ENCODE measurements at places on chromosomes 16 and 17. TPM values are rescaled to one million over a fixed set of nuclear protein-coding genes. Genes with fewer than 3 reads are reported as not detected.

TPSB2 gene
- total RNA-seq, result 9.3 TPM

GRCh38 chr17:20852239-20852989, 190.4 kb downstream of the USP22 start:
- DNase-seq, result peak; percentile 55

TAC4 gene
- not detected for total RNA-seq

GPRC5C gene
- 24.2 TPM for total RNA-seq

- no peak for DNase-seq
Observed at GRCh38 chr16:53642094-53642493, 61.6 kb downstream of the RPGRIP1L start.

DNA sequence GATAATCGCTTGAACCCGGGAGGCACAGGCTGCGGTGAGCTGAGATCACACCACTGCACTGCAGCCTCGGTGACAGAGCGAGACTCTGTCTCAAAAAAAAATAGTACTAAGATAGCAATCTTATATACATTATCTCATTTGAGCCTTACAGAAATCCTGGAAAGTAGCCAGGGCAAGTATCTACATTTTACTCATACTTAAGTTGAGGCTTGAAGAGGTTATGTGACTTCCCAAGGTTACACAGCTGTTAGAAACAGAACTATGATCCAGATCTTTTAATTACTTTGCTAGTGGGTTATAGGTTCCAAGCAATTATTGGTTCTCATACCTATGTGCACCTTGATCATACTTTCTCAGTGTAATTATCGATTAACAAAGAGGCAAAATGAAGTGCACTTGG, 15.4 kb downstream of the C17orf78 start:
- DNase-seq, result no peak

DNA sequence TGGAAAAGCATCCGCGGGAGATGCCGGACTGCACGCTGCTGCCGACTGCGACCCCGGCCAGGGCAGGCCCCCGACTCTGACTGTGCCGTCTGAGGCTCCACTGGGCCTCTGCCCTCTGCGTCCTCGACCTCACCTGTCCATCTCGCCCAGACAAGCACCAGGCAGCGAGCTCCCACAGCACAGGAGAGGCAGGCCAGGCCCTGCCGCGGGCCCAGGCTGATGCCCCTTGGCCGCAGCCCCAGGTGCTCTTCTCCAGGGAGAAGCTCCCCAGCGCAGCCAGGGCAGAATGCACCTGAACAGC, 98.1 kb upstream of the DNAH17 start:
- DNase-seq, result no peak

LYRM9 gene
- 5.7 TPM for total RNA-seq

- no peak for DNase-seq
Observed at GRCh38 chr17:39598047-39598481, 9.7 kb downstream of the NEUROD2 start.

DNA sequence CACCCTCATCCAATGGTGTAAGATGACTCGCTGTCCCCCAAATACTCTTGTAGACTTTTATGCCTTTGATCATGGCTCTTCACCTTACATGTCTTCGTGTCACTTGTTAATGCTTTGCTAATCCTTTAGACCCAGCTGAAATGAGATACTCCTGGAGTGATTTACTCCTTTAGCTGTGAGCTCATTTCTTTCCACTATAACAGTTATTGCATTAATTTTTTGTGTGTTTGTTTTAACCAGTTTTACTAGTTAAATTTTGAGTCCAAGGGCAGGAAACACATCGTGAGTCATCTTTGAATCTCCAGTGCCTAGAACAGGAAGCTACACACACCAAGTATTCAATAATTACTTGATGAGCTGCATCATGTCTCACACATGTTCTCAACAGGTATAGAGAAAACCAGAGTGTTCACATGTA, 6.5 kb upstream of the CTCF start:
- no peak for DNase-seq

BHLHA9 gene
- not detected for total RNA-seq

- no peak for DNase-seq
Observed at GRCh38 chr17:46000757-46001156, 1.7 kb downstream of the STH start.

TRPV2 gene
- 21.1 TPM for total RNA-seq

GRCh38 chr17:17090642-17091103, 48.4 kb downstream of the MPRIP start:
- peak; percentile 14 for DNase-seq

SEC14L5 gene
- 2.3 TPM for total RNA-seq

DNA sequence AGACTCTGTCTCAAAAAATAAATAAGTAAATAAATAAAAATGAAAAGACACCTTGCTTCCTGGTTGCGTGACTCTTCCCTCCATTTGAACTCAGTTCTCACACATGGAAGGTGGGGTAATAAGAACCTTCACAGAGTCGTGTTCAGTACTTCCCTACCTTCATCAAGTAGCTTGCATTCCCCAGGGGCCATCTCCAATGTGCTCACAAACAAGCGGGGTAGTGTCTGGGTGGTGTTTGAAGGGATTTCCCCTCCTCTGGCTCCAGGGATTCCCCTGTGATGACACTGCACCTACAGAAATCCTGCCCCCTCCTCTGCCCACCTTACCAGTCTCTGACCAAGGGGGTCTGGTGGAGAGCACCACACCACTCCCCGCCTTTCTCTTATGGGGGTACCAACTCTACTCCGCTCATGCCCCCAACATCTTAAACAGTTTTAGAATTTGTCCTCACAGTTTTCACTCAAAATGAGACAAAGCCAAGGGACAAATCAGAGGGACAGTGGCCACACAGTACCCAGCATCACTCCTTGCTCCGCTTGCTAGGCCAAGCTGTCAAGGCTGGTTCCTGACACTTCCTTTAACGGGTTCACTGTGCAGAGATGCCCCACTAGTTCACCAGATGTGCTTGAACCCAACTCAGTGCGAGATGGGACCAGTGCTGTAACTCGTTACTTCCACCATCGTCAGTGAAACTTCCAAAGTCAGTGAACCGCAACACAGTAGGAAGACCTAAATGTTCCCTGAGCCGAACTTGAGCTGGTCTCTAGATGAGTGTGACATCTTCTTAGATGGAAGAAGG, 69.1 kb downstream of the COPRS start:
- no peak for DNase-seq

GRCh38 chr16:86491640-86492023, 18.7 kb upstream of the FOXF1 start:
- no peak for DNase-seq

- DNase-seq, result no peak
Observed at GRCh38 chr16:61681124-61681523, 355.1 kb downstream of the CDH8 start.

DNA sequence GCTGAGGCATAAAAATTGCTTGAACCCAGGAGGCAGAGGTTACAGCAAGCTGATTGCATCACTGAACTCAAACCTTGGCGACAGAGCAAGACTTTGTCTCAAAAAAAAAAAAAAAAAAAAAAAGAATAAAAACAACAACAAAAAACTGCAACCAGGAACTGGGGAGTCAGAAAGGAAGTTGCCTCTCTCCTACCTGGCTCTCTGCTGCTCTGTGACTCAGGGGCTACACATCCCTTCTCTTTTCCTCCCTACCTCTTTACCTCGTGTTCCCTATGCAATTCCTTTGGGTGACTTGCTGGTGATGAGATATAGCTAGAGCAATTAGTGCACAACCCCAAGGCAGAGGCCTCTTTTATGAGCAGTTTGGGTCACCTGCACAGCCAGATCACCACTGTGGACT, 95.9 kb downstream of the ABCC1 start:
- no peak for DNase-seq

DNA sequence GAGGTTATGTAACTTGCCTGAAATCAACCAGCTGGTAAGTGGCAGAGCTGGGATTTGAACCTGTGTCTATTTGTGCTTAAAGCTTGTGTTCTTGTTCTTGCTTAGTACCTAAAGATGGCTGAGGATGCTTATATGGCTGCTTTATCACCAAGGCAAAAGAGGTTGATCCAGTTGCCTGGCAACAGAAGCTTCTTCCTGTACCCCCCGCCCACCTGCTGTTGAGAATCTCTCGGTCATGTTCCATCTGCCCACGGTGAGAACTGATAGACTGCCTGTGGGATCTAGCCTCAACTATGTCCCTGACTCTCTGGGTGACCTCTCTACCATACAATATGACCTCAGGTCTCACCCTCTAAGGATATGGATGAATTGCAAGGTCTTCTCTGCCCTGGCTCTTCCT, 60.7 kb downstream of the ABCC6 start:
- DNase-seq, result no peak

TGFB1I1 gene
- total RNA-seq, result 57.9 TPM

- no peak for DNase-seq
Observed at GRCh38 chr16:367333-367903, 2.9 kb downstream of the MRPL28 start.

DNA sequence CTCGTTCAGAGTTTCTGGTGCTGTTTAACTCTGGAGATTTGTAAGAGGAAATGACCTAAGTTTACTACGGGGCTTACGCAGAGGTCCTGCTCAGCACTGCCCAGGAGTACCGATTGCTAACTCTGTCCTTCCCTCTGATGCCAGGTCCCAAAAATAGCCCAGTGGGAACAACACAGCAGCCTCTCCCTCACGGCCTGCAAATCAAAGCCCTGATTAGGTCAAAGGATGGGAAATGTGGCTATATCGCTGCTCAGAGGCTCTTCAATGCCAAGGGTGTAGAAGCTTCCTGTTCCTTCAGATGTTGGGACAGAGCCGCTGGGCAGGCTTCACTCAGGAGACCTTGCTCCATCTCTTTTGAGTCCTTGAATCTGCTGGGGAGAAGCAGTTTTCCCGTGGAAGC, 174.2 kb upstream of the KCNJ16 start:
- DNase-seq, result peak; percentile 64

KRTAP4-5 gene
- not detected for total RNA-seq

- DNase-seq, result no peak
Observed at GRCh38 chr16:57781741-57782606, 20.3 kb downstream of the KIFC3 start.

HSD17B2 gene
- total RNA-seq, result not detected

SALL1 gene
- 4.6 TPM for total RNA-seq

EPN3 gene
- total RNA-seq, result 16.1 TPM

DNA sequence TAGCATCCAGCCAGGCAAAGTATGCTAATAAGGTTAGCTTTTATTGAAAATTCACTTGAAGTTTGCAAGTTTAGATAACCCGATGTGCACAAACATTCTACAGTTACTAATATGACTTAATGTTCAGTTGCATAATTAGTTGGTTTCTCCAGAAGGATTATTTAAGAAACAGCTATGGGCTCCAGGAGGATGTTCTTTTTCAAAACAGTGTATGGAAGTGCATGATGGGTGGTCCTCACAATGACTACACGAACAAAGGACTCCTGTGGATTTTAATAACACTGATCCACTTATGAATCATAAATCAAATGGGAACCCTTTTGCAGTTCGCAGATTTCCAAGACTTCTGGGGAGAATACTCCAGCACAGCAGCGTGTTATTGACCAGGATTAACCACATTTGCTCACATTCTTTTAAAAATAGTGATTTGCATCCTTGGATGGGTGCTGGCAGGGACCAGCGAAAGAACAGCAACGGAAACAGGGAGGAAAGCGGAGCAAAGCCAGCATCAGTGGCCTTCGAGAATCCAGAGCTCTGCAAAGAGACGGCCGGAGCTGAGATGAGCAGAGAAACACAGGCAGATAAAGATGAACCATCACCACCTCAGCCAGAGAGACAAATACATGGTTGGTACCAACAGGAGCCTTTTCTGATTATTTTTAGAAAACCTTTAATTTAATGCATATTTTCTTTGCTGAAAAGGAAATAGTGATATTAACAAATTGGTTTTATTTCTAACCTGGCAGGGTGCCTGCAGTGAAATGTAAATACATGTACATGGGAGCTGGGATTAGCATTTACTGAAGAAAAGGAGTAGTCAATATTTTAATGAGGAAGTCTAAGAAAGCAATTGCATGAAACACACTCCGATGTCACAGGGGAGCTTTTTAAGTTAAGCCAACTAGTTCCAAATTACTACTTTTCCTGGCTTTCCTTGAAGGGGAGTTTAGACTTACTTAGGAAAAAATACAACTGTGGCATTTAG, 623.2 kb upstream of the ZFHX3 start:
- no peak for DNase-seq

DNA sequence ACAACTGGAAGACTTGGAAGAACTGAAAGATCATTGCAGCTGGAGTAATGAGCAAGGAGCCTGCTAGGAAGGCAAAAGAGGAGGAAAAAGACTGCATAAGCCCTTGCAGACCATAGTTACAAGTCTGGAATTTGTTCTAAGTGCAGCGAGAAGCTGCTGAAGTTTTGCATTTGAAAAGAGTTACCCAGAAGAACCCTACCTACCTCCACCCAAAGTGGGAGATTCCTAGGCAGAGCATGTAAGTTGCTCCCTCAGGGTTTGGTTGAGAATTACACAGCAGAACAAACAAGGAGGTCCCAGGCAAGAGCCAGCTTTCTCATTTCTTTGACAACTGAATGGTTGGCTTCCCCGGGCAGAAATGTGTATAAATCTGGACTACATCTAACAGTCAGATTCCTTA, 118.7 kb upstream of the NUDT7 start:
- DNase-seq, result no peak

DNA sequence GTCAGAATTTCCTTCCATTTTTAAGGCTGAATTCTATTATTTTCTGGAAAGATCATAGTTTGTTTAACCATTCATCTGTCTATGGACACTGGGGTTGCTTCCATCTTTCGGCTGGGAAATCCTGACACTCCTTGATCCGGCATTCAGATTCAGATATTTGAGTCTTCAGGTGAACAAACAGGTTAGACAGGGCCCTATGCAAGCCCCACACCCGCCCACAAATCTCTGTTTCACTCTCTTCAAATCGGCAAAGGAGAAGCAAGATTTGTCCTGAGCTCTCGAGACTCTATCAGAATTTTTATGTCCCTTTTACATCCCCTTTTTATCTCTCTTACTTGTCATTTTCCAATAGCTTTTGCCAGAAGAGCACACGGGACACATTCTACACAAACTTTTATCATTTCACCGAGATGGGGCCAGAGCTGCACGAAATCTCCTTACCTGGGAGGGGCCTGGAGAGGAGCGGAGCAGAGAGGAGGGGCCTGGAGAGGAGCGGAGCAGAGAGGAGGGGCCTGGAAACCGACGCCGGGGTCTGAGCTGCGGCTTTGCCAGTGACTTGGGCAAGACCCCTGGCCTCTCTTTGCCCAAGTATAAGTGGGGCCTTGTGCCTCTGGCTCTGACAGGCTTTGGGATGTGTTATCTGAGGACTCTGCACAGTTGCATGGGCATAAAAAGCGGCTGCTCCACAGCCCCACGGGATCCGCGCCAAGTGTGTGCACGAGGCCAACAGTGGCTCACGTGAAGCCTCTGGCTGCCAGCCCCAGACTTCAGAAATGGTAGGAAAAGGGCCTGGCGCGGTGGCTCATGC, 54.3 kb upstream of the RBFOX3 start:
- DNase-seq, result peak; percentile 73

GRCh38 chr17:9658593-9659211, 13.4 kb downstream of the USP43 start:
- DNase-seq, result no peak

CACNG5 gene
- total RNA-seq, result not detected

GRCh38 chr16:19771796-19772195, 53.7 kb downstream of the IQCK start:
- no peak for DNase-seq

All from left cardiac atrium (tissue), 4 donors.